ENCODE measurements at places on chromosomes 6 and 20.

- no peak for DNase-seq
These were observed 19.4 kb upstream of the TOX2 start for GRCh38 chr20:43895235-43895634.

DNA sequence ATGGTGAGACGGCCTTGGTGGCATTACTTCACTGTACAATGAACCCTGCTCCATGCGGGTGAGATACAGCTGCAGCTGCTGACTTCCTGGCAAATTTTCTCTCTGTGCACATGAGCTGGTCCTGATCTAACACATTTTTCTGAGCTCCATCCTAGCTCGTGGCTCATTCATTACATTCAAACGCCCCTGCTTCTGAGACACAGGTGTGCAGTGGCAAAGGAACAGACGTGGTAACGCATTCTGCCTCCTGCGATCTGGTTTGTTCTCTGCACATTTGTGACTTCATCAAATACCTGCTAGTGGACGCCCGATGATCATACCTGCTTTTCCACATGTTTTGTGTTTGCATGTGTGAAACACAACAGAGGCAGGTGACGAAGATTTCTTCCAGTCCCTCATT is 189.6 kb upstream of the PDE10A start:
- no peak for DNase-seq

DNA sequence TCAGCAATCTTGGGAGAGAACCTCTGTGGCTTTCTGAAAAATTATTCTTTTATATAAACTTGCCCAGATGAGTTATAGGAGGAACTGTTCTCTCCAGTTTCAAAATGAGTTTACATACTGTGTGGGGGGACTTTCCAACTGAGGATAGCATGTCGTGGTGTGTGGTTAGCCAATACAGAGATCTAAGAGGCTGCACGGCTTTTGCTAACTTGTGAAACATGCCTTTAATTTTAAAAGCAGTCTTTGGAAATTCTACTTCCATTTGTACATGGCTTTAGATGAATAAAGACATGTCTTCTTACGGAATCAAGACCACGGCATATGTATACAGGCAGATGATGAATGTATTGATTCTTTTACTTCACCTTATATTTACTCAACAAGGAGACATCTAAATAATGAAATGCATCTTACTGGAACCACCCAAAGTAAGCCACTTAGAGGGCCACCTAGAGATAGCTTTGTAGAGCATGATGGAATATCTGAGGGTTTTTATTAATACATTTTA is 39.8 kb downstream of the HIVEP1 start:
- DNase-seq = no peak

- DNase-seq = no peak
These were observed 6.5 kb upstream of the SLC22A16 start for GRCh38 chr6:110482774-110483400.

- DNase-seq = no peak
These were observed 25.0 kb downstream of the PERP start for GRCh38 chr6:138082232-138082631.

DNA sequence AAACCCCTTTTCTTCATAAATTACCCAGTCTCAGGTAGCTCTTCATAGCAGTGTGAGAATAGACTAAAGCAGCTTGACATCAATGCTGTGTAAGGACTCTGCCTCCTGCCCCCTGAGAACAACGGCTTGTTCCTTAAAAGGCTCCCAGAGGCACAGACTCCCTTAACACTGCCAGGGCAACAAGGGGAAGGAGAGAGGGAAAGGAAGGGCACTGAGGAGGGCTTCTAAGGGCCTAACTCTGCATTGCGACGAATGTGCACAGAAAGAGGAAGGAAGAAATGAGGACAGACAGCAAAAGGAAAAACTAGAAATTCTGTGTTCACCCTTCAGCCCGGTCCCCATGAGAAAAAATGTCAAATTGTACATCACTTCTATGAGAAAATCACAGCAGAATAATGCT is 74.0 kb downstream of the AGPAT4 start:
- DNase-seq = no peak

- no peak for DNase-seq
These were observed at the start of gene HLA-DPA1 for GRCh38 chr6:33073431-33073871. Gene HLA-DPA1, minus strand, starts transcription at chr6:33073649.

DNA sequence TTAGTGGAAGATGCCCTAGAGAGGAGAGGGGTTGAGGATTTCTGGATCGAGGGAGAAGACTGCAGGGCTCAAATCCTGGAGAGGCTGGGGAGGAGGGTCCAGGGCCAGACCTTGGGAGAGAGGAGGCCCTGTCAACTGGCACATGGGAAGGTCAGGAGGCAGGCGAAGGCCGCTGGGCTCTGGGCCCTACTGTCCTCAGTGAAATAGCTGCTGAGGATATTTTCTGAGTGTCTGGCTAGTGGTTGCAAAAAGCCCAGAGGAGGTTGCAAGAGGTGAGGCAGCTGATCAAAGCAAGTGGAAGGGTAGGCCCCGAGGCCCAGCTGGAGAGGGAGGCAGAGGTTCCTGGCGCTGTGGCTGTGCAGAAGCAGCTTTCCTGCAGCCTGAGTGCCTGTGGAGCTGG is 103.4 kb upstream of the MLN start:
- no peak for DNase-seq

GRCh38 chr6:29917857-29918256 is 24.5 kb upstream of the HLA-A start:
- no peak for DNase-seq

GRCh38 chr6:51618563-51618962 is 468.9 kb downstream of the PKHD1 start:
- no peak for DNase-seq

DNA sequence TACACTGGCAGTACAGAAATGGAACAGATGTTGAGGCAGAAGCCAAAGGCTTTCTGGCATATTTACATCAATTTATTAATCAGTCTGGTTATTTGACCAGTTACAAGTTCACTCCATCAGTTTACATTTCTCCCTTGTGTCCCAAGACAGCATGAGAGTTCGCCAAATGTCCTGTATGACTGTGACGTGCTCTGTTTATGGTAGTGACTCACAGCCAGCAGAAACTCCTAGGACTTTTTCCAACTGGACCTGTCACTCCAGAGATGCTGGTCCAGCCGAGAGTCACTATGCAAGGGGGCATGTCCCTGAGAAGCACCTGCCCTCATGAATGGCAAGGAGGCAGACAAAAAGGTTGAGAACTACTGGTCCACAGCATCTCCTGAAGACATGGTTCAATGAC is 160.0 kb downstream of the LRFN2 start:
- DNase-seq = peak; percentile 31

DNA sequence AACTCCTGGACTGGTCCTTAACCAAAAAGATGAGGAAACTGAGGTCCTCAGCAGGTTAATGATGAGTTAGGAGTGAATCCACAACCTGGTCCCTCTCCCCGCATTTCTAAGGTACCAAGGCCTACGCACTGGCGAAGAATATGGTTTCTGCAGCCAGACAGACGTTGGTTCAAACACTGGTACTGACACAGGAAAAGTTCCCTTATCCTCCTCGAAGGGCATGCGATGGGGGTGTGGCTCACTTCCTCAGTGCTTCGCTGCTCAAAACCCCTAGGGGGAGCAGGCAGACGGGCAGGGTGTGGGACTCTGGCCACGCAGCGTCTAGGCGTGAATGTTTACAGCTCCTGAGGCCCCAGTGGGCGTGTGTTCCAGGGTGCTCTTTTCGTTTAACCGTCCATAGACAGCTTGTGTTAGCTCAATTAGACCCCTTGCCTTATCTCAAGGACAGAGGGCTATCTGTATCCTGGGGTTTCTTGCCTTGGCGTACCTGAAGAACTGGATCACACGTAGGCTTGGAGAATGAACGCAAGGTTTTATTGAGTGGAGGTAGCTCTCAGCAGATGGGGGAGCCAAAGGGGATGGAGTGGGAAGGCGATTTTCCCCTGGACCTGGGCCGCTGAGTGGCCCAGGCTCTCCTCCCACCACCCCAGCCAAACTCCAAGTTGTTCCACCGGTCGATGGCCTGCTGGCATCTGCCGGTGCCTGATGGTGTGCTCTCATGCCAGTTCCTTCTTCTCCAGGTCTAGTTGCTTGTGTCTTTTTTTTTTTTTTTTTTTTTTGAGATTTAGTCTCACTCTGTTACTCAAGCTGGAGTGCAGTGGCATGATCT is 31.8 kb upstream of the PTPN1 start:
- DNase-seq = peak; percentile 36

DNA sequence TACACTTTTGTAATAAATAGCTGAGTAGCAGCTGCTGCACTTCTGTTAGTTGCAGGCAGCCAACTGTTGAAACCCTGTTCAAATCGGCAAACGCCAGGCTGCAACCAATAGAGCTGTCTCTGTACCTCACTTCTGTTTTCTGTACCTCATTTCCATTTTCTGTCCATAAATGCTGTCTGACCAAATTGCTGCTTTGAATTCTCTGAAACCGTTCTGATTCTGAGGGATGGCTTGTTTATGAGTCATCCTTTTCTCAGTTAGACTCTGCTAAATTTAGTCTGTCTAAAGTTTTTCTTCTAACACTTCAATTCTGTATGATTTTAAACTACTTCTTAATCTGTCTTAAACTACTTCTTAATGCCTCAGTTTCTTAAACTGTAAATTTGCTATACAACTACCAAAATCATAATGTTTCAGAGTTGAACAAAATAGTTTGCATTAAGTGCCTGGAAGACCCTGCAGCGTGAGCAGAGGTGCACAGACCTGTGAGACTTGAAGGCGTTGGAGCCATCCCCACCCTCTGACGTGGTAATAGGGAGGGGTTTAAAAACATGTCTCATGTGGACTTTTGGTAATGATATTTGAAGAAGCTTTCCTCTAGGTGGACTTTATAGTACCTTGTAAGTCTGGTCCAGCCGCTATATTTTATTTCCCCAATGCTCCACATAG is 9.6 kb downstream of the BTNL2 start:
- no peak for DNase-seq

GRCh38 chr6:2820415-2820814 is 21.2 kb downstream of the SERPINB1 start:
- no peak for DNase-seq

GRCh38 chr6:143740213-143740612 is 62.4 kb downstream of the PHACTR2 start:
- DNase-seq = no peak

DNA sequence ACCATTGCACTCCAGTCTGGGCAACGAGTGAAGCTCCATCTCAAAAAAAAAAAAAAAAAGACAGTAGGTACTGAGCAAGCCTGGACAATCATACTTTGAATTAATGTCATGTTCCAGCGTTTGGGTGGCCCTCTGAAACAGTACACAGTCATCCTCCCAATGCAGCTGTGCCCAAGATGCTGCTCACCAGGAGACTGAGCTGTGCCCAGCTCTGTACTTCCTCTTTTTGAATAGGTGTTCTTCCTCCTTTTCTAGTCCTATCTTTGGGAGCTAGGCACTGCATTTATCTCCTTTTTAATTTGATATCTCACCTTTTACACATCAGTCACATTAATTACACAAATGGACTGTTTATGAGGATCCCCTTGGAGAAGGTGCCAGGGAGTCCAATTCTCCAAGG is 101.5 kb downstream of the RPP40 start:
- no peak for DNase-seq

DNA sequence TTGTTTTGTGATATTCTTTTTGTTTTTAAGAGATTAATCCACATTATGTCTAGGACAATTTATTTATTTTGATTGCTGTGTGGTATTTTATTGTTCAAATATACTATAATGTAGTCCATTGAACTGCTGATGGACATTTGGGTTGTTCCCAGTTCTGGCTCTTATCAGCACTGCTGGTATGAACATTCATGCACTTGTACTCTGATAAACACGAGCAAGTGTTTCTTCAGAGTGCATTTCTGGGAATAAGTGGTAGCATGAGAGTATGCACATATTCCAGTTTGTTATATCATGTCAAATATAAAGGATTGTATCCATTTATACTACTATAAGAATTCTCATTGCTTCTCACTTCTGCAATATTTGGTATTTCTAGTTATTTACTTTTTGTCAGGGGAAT is 7.1 kb downstream of the CALHM6 start:
- no peak for DNase-seq

DNA sequence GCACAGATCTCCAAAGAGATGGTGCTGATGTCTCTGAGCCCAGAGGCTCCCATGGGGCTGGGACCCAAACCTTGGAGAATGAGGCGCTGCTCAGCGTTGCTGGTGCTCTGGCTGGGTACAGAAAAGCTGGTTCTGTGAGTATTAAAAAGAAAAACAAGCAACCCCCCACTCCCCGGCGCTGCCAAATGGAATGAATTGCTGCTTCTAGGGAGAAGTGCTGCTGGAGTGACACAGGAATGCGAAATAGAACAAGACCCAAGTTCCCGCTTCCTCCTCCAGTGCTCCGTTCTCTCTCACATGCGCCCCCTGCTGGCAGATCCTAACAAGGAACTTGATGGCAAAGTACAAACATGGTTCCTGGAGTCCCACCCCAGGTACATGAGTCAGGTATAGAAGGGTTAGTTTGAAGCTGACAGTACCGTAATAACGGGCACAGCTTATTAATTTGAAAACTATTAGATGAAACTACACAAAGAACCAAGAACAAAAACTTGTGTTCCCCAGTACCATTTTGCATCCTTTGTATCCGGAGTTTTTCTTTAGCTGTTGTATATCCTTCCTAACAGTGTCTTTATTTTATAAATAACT is 2.1 kb upstream of the DDX27 start:
- peak; percentile 93 for DNase-seq

- no peak for DNase-seq
These were observed 13.8 kb upstream of the VIP start for GRCh38 chr6:152736687-152737273.

DNA sequence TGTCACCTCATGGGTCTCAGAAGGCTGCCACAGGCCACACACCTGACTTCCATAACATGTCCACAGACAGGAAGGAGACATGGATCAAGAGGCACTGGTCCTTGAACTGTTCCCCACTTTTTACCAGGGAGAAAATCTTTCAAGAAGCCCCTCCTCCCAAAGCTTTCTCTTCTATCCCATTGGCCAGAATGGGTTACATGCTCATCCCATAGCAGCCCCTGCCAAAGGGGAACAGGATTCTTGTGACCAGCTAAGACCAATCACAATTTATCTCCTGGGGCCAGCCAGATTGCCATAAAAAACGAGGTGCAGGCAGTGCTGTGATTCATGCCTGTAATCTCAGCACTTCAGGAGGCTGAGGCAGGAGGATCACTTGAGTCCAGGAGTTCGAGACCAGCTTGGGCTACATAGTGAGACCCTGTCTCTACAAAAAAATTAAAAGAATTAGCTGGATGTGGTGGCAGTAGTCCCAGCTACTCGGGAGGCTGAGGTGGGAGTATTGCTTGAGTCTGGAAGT is 59.4 kb downstream of the TMEM242 start:
- DNase-seq = no peak

DNA sequence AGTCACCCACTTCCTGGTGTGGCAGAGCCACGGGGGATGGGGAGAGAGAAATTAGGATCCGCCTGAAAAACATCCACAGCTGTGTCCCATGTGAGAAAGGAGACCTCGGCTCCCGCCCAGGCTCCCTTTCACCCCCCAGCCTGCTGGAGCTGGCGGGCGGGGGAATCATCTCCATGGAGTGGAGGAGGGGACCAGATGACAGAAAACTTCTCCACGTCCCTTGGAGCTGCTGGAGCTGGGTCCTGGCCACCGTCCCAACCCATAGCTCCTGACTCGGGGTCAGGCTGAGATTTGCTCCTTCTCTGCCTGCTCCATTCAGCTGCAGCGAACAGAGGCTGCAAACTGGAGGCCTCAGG is 113.8 kb downstream of the CEBPB start:
- no peak for DNase-seq

- DNase-seq = no peak
These were observed 118.3 kb downstream of the KHDC1L start for GRCh38 chr6:73107016-73107415.

GRCh38 chr20:17023806-17024205 is 203.0 kb upstream of the PCSK2 start:
- DNase-seq = no peak

Data from prostate gland (tissue), 2 donors.